Stimulated activated CD8-positive, alpha-beta memory T cell treated with anti-CD3 and anti-CD28 coated beads, Interleukin-4, amount 100 ng/mL, for 24 hours (primary cell): ENCODE measurements at places on chromosomes 16 and 17.

- no peak for DNase-seq
Observed at GRCh38 chr17:45170931-45171337, 9.3 kb downstream of the HEXIM2 start.

GRCh38 chr17:46868689-46869187, 17.4 kb downstream of the WNT9B start:
- DNase-seq: no peak

DNA sequence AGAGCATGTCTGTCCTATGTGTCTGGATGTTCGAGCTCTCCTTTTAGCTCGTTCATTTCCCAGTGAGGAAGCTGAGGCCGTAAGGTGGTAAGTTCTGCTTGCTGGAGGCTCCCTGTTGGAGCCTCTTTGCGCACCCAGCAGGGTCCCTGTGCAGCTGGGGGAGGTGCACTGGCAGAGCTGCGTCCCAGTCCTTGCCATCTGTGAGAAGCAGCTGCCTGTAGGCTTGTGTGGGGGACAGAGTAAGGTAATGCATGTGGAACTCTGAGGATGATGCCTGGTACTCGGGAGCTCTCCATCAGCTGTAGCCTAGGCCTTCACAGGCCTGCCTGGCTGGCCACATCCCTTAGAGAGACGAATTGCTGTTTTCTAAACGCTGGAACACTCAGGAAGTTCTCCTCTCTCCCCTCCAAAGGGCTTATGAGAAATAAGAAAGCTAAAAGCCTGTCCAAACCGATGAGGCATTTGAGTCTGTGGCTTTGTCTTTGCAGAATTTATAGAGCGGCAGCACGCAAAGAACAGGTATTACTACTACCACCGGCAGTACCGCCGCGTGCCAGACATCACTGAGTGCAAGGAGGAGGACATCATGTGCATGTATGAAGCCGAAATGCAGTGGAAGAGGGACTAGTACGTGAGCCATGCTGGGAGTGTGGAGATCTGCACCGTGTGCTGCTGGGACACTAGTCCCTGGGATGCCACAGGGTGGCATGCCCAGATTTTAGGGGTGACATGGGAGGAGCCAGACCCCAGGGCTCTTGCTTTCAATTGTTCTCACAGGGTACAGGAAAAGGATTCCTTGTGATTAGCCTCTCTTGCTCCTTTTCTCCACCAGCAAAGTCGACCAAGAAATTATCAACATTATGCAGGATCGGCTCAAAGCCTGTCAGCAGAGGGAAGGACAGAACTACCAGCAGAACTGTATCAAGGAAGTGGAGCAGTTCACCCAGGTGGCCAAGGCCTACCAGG, 1.6 kb downstream of the NDUFB10 start:
- DNase-seq: no peak

DNA sequence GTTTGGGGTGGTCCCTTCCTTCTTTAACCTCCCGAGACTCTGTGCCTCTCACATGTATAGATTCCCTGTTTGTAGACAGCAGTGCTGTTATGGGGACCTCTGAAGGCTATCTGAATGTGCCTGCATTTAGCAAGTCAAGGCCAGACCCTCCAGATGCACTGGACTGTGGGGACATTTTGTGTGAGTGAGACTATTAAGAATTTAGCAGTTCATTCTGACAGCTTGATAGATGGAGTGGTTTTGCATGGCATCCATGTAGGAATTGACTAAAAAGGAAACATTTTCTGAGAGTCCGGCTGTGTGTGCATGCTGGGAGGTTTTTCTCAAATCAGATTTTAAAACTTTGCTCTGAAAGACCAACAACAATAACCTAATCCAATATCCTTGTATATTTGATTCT, 226.3 kb downstream of the MSI2 start:
- no peak for DNase-seq

DNA sequence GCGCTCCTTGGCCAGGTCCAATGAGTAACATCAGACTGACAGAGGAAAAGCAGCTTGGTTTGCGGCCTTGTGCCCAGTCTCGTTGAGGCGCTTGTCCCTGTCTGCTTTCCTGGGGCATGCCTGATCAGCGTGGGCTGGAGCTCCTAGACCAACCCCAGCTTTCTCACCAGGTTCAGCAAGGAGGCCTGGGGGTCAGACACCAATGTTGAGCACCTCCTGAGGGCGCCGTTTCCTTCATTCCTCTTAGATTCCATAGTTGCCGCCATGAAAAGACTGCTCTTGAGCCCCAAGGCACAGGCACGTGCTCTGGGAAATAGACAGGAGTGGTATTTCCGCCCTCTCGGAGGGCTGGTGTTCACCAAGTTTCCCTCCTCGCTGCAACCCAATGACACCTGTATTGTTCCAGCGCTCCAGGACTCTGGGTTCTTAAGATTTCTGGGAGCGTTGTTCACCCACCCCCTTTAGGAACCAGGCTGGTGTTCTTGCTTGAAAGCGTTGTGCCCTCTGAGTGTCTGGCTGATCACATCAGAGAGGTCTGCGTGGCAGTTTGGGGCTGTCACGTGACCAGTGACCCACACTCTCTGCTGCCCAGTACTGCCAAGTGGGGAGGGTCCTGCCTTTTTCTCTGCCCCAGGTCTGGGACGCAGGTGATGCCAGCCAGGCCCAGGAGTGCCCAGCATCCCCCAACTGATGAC, 18.0 kb downstream of the KCTD2 start:
- no peak for DNase-seq

GRCh38 chr17:56835264-56835585, 1.3 kb downstream of the DGKE start:
- DNase-seq: no peak

DNA sequence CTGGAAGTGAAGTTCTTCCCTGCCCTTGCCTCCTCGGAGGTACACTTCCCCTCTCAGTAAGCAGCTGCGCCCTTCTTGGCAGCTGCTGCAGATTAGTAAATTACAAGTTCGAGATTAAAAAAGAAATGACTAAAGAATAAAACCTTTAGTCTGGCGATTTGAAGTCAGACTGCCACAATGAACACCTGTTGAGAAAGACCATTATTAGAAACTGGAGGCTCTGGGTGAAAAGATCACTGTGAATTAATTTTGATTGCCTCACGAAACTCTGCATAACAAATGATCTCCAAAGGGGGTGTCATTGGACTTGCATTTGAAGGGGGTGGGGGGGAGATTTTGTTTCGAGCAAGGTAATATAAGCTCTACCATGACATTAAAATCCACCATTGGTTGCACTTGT, 39.3 kb downstream of the SALL1 start:
- DNase-seq: no peak

GRCh38 chr17:63002625-63003024, 36.6 kb downstream of the TANC2 start:
- DNase-seq: no peak

DNA sequence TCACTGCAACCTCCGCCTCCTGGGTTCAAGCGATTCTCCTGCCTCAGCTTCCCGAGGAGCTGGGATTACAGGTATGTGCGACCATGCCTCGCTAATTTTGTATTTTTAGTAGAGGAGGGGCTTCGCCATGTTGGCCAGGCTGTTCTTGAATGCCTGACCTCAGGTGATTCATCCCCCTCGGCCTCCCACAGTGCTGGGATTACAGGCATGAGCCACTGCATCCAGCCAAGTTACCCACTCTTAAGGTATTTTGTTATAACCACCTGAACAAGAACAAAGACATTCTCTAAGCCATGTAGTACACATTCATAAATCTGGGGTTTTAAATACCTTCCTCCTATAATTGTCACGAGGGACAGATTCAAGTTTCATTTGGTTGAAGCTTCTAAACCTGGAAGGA, 12.3 kb upstream of the TMEM170A start:
- DNase-seq: no peak

GRCh38 chr17:65533852-65534457, 27.5 kb downstream of the AXIN2 start:
- no peak for DNase-seq

GRCh38 chr17:10003705-10004104, 98.6 kb upstream of the RCVRN start:
- DNase-seq: no peak

GRCh38 chr17:52979921-52980320, 821.4 kb upstream of the CA10 start:
- no peak for DNase-seq

DNA sequence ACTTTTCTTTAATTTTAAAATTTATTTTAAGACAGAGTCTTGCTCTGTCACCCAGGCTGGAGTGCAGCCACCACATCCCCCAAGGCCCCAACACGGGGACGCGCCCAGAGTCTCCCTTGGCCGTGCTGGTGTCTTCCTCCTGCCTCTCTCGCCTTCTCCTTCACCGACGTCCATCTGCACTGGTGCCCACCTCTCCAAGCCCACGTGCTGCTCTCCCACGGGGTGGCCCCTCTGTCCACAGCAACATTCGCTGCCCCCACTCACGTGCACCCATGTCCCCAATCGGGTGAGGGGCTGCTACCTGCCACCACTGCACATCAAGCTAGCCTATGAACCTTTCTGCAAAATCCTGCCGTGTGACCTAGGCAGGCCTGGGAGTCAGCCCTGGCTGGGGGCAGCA, 3.1 kb downstream of the TMEM204 start:
- no peak for DNase-seq

GRCh38 chr17:82440469-82440981, 10.0 kb downstream of the CYBC1 start:
- DNase-seq: no peak

DNA sequence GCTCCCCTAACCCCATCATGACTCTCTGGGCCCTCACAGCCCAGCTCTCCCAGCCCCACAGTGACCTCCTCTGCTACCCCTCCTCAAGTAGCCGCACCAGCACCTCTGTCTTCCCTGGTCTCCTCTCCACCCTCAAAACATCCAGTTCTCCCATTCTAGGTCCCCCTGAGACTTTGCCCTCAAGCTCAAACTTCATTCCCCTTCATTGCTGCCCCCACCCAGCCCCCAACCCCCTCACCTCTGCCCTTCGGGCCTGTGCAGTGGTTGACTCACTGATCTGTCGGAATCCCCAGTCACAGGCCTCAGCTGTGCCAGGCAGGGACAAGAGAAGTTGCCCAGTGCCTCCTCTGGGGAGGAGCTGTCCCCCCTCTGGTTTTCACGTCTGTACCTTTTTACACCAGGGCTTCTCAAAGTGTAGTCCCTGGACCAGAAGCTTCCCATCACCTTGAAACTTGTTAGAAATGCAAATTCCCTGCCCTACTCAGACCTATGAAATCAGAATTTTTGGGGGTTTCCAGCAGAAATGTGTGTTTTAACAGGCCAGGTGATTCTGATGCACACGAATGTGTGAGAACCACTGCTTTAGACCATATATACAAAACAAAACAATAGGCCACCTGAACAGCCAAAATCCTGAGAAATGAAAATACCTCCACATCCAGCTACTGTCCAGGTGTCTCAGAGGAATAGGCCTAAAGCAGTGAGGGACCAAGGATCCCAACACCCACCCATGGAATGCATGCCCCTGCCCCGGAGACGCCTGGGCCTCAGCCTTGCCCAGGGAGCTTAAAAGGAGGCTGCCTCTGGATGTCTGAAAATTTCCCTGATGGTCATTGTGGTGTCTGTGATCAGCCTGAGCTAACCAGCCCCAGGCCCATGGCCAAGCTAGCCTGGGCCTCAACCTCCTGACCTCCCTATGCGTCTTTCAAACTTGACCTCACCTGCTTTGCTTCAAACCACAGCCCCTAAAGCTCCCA, 853 bp upstream of the DOK4 start:
- no peak for DNase-seq

- no peak for DNase-seq
Observed at GRCh38 chr16:74503412-74503811, 82.1 kb upstream of the CLEC18B start.

- no peak for DNase-seq
Observed at GRCh38 chr16:52528393-52529065, 18.4 kb downstream of the TOX3 start.

DNA sequence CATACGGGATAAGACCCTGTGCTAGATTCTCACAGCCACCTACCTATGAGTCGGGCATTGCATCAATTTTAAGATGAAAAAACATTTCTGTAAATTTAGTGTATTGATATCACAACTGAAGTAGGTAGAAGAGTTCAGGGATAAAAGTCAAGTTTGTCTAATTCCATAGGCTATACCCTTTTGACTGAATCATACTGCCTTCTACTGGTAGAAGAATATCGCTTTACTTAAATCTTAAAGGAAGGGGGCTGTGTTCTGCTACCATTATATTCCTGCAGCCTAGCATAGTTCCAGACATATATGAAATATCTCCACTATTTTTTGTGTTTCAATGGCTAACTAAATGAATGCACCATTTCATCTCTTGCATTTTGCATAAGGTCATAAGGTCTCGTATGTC, 1128.6 kb downstream of the CDH8 start:
- no peak for DNase-seq

- no peak for DNase-seq
Observed at GRCh38 chr16:79451196-79451816, 149.2 kb downstream of the MAF start.

- DNase-seq: no peak
Observed at GRCh38 chr17:44444735-44445105, 55.3 kb upstream of the ITGA2B start.

DNA sequence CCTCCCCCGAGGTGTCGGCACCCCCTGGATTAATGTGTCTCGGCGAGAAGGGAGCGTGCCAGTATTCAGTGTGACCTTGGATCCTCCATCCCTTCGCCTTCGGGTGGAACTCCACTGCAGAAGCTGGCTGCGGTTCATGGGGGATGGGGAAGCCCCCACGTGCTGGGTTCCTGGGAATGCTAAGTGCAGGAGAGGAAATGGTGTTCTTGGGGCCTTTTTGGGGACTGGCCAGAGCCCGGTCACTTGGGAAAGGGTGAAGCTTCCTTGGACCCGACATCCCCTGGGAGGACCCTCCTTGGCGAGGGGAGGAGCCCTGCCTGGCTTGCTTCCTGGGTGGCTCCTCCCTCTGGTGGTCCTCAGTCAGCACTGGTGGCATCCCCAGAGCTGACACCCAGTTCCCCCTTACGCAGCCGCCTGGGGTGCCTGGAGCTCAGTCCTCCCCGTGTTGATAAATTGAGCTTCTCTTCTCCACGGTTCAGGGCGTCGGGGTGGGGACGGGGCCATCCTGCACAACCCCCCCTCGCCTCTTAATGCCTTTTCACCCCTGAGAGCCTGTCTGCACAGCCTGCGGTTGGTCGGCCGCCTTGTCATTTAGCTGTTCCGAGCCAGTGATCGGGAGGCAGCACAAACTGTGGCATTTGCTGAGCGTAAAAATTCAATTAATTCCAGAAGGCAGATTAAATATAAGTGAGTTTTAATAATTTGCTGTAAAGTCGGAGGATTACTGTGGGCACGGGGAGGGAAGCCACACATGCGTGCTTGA, 30.7 kb upstream of the GSE1 start:
- DNase-seq: no peak

DNA sequence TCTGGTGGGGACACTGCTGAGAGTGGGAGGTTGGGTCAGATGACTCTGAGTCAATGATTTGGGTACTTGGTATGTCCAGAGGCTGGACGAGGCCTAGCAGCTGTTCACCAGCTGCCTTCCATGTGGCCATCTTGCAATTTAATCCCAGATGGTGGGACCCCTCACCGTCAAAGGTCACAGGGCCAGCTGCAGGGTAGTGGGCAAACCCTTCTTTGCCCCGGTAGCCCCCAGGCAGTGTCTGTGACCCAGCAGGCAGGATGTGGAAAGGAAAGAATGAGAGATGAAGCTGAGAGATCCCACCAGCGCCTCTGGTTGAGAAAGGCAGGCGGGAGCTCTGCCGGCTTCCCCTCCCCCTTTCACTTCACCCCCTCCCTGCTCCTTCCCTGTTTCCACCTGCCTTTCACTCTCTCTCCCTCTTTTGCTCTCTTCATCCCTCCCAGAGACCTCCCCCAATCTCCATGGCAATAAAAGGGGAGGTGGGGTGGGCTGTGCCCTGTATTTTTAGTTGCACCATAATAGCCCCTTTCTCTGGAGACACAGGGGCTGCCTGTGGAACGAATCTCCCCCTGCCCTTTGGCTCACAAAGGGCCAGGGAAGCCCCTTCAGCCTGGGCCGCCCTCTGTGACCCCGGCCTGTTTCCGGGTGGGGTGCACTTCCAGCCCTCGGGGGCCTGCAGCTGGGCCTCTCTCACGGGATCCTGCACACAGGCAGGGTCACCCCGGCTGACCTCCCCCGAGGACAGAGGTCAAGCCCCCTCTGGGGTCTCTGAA, 20.2 kb downstream of the CDK5RAP3 start:
- DNase-seq: no peak
